ENCODE measurements at places on chromosomes 4 and X.

- no peak for DNase-seq
Observed at GRCh38 chr4:55592014-55592413, at the start of gene PDCL2. Gene PDCL2 (minus strand): TSS chr4:55592245. CDS start chr4:55592109, 136 bp downstream.

DNA sequence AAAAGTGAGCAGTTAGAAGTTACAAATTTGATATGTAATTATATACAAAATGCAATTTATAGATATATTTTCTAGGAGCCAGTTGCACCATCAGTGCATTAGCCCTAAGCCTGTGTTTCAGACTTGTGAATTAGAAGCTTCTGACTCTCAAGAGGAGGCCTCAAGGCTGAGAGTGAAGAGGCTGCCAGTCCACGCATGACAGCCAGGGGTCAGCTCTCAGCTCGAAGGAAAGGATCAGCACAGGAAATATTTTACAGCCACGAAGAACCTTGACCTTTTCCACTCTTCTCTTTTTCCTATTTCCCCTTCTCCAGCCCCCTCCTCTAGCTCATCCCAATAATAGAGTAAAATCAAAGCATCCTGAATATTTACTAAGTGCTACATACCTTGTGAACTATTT is 642.4 kb downstream of the TRIML1 start:
- DNase-seq: no peak

GRCh38 chrX:119605464-119606279 is 552 bp downstream of the NKRF start:
- no peak for DNase-seq

DNA sequence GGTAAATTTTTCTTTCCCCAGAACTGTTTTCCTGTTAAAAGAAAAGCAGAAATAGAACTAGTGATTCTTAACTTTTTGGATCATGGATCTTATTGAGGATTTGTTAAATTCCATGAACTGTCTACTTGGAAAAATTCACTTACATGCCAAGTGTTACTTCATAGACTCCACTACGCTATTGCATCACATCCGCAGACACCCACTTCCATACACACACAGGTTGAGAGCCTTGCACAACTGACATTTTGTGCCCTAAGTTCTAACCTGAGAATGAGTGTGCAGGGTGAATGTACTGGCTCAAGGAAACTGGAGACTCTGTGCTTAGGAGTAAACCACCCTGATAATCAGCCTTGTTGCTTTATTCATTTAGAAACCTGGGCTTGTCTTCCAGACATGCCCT is 250.5 kb upstream of the EDA2R start:
- no peak for DNase-seq

DNA sequence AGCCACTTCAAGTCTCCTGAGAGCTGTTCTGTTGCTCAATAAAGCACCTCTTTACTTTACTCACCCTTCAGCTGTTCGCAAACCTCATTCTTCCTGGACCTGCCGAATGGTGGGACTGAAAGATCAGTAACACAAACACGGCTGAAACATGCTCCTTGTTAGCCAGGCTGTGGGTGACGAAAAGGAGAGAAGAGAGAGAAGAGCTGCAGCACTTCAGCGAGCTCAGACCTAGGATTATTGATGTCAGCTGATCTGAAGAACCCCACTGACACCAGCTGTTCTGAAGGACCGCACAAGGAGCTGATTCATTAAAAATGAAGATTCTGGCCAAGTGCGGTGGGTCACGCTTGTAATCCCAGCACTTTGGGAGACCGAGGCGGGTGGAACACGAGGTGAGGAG is 2020.0 kb upstream of the ADGRL3 start:
- no peak for DNase-seq

DNA sequence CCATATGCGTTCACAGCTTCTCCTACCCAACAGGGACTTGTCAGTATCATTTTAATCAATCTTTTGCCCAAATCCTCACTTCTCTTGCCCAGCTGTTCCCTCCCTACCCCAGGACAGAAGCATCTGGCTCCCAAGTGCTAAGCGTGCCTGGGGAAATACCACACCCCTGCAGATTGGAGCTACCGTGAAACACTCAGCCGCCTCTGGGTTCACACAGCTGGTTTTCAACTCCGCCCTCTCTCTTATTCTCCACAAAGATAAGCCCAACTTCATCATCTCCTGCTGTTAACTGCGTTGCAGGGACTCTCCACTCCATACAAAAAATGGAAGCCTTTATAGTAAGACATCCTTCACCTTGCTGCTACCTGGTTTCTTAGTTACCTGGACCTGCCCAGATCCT is 147.3 kb upstream of the FTHL17 start:
- DNase-seq: no peak
